ENCODE measurements at places on chromosomes 2 and 18.

DNA sequence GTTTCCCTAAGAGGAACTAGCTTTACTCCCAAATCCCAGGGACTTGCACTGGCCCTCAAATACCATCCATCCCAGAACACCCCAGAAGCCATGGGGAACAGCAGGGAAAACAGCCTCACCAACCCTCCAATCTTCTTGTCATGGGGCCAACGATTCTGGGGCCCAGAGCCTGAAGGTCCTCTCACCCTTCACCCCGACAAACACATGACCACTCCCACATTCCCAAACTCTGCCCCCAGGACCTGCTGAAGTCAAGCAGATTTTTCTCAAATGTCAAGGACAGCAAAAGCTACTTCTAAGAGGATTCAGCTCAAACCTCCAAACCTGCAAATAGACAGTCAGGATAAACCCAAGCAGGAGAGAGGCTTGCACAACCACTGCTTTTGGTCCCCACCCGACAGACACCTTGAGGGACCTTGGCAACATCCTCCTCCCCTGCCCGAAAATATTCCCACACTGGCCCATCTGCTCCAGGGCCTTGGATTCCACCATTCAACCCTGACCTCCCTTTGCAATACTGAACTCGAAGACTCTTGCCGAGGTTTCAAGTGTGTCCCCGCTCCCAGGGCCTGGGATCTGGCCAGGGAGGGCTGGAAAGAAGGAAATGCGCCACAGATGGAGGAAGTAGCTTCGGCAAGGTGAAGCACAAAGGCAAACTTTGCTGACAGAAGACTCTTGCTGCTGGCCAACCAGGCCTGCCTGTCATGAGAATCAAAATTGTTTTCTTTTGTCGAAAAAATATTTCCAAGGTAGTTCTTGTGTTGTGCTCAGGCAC, 143.3 kb downstream of the ZFP36L2 start:
- DNase-seq = no peak

DNA sequence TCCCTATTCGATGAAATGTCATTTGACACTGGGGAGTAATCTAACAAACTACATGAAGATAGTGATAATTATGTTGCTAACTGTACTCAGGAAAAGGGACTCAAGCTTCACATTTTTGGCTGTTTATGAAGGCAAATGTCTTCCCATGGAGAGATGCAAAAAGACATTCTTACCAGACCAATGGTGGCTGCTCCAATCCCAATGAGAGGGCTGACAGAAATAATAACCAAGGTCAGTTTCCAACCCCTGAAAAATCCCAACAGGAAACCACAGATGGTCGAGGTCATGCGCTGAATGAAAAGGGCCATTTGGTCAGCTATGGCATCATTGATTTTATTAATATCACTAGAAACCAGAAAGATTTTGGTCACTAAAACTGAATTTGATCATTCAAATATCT, 37.6 kb downstream of the ABCB11 start:
- no peak for DNase-seq

- DNase-seq = no peak
Observed at GRCh38 chr2:84451579-84451978, 7.5 kb downstream of the SUCLG1 start.

DNA sequence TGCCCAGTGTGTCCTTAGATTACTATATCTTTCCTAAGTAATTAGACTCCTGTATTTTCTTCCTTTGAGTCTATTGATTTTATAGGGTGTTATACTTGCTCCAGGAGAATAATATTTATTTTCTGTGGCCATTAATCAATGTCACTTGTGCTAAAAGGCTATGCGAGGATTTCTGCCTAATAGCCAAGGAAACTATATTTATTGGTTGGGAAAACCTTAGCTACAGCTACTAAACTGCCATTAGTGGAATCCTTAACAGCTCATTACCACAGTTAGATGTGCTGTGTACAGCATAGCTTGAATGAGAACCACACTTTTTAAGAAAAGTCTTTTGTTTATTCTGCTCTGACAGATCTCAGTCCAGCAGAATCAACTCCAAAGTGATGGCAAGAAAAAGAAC, 537.3 kb downstream of the ERBB4 start:
- no peak for DNase-seq

- no peak for DNase-seq
Observed at GRCh38 chr2:205148755-205149154, 533.5 kb upstream of the NRP2 start.

DNA sequence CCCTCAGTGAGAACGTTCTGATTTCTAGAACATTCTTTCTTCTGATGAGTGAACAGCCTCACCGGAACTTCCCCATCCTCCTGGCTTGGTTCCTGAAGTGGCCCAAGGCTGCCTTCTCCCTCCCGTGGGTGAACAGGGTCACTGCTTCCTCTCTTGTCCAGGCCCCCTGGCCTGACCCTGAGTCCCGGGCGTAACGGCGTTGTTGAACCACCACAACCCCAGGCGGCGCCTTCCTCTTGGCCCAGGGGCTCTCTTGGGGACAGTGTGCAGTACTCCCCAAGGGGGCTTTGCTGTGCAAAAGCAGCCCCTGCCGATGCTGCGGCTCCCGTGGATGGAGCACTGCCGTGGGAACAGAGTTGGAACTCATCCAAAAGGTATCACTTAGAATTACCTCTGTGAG, 147.2 kb downstream of the TSN start:
- DNase-seq = no peak

DNA sequence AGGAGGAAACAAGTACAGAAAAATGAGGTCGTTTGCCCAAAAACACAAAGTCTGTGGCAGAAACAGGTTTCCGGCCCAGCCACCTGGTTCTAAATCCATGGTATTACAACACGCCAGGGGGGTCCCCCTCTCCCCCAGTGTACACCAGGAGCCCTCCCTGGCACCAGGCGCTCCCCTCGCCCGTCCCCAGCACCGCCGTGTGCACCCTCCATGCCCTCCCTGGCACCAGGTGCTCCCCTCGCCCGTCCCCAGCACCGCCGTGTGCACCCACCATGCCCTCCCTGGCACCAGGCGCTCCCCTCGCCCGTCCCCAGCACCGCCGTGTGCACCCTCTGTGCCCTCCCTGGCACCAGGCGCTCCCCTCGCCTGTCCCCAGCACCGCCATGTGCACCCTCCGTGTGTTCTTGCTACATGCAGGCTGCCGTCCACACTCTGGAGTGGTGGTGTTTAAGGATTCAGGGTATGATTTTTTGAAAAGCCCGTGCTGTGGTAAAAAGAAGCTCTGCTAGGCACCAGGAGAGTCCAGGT, 59.8 kb upstream of the NFATC1 start:
- DNase-seq = no peak

DNA sequence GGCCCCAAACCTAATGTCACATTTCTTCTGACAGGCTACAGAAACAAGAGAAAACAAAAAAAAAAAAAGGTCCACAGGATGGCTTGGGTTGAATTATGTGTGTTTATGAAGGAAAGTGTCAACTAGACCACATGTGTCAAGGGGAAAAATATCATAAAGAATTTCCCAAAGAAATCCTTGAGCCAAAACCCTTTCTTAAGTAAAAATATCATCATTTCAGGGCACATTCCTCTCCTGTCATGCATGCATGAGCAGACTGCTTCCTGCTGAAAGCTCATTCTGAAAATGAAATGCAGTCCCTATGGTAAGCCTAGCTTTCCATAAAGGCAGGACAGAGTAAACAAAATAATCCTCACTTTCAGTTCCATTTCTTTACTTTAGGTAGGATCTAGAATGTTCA, 85.7 kb upstream of the RBBP8 start:
- DNase-seq = no peak

DNA sequence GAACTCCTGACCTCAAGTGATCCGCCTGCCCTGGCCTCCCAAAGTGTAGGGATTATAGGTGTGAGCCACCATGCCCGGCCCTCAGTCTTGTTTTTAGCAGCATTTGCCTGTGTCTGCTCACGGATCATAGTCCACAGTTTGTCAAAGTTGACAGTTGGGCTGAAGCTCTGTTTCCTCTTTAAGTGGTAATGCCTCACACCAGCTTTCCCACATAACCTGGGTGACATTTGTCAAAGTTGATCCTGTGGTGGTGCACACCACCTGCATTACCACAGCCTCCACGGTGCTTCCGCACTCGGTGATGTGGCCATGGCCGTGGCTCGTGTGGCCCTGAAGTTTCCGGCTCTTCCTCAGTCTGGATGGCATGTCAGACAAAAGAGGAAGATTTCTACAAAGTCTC, 27.1 kb downstream of the RAB31 start:
- DNase-seq = no peak

DNA sequence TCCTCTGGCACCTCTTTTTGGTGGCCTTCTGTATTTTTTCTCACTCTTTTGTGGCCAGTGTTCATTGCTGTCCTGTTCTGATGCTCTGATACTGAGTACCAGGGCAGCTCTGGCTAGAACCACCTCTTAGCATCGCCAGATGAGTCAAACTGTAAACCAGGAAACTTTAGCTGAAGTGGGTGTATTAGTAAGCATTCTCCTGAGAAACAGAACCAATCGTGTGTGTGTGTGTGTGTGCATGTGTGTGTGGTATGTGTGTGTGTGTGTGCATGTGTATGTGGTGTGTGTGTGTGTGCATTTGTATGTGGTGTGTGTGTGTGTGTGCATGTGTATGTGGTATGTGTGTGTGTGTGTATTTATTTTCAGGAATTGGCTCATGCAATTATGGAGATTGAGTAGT, 166.3 kb upstream of the SKOR2 start:
- no peak for DNase-seq

DNA sequence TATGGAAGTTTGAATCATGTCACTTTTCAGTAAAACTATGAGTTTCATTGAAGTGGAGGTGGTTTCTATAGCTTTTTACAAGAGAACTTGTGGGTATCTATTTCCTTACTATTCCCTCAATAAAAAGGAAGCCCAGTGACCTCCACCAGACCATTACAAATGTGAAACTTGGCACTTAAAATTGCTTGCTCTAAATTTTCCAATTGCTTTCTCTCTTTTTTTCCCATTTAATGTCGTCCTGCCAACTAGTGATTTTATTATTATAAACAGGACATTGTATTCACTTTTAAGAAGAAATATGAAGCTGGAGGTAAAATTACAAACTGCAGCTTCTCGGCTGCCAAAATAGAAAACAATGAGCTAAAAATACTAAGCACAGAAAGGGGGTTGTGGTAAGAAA, 208.2 kb upstream of the ALPP start:
- DNase-seq = no peak

- DNase-seq = no peak
Observed at GRCh38 chr2:239517686-239518085, 116.9 kb upstream of the HDAC4 start.

- no peak for DNase-seq
Observed at GRCh38 chr2:127086990-127087790, 19.8 kb downstream of the BIN1 start.

All from stimulated activated CD8-positive, alpha-beta memory T cell treated with anti-CD3 and anti-CD28 coated beads, Interleukin-15, amount 100 ng/mL, for 48 hours (primary cell).